Spinal cord (tissue), 10 donors: ENCODE measurements at places on chromosomes 3 and 15. TPM values are rescaled to one million over a fixed set of nuclear protein-coding genes. Genes with fewer than 3 reads are reported as not detected.

MUC20 gene
- 2.9 TPM for total RNA-seq

DNA sequence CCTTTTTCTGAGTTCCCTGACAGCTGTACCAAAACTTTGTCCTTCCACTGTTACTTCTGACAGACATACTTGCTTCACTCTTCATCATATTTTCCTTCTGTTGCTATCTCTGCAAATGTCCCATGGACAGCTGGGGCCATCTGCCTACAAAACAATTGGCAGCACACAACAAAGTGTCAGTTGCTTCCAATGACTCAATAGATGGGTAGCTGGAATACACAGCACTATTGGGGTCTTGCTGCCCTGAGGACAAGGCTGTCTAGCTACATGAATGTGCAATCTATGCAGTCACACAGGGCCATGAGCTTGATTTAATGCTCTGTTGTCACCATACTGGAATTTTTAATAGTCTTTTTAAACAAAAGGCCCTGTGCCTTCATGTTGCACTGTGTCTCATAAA, 192.8 kb downstream of the DTWD1 start:
- no peak overlapping the region for H3K4me3 ChIP-seq
- no peaks in the 10 kb centered on the region for H3K4me1 ChIP-seq
- no peaks in the 10 kb centered on the region for H3K36me3 ChIP-seq

- H3K36me3 ChIP-seq, result no peaks in the 10 kb centered on the region
- DNase-seq, result peak; percentile 47
- peak overlapping the region; percentile 64 for H3K4me3 ChIP-seq
- H3K27me3 ChIP-seq, result no peaks in the 10 kb centered on the region
These were observed 526 bp downstream of the GPD1L start for GRCh38 chr3:32106929-32107362.

NOX5 gene
- 0.20 TPM for total RNA-seq
